ENCODE measurements at places on chromosomes 2 and 18.

DNA sequence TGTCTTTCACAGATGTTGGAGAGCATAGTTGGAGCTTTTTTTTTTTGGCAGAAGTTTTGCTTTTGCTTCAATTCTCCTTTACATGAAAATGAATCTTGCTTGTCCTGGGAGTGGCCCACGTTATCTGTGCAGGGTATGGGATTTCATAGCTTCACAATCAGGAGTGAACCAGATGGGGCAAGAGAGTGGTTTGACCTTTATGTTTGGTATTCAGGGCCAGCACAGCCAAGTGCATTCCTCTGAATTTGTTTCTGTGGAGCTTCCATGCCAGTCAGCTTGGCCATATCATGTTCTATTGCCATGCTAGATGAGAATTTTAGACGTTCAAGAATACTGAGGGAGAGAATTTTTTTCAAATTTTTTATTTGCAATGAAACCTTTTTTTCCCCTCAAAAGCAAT is 116.6 kb downstream of the PRPF40A start:
- DNase-seq = no peak

GRCh38 chr2:27909901-27910300 is 19.4 kb downstream of the BABAM2 start:
- DNase-seq = no peak

- no peak for DNase-seq
Observed at GRCh38 chr2:14722904-14723570, 90.5 kb downstream of the LRATD1 start.

DNA sequence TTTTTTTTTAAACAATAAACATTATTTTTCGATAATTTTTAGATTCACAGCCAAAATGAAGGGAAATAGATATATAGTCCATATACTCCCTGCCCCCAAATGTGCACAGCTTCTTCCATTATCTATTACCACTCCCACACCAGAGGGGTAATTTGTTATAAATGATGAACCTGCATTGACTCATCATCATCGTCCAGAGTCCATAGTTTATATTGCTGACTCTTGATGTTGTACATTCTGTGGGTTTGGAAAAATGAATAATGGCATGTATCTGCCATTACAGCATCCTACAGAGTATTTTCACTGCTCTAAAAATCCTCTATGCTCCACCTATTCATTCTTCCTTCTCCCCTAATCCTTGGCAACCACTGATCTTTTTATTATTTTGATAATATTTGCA is 121.5 kb downstream of the LTBP1 start:
- DNase-seq = no peak

DNA sequence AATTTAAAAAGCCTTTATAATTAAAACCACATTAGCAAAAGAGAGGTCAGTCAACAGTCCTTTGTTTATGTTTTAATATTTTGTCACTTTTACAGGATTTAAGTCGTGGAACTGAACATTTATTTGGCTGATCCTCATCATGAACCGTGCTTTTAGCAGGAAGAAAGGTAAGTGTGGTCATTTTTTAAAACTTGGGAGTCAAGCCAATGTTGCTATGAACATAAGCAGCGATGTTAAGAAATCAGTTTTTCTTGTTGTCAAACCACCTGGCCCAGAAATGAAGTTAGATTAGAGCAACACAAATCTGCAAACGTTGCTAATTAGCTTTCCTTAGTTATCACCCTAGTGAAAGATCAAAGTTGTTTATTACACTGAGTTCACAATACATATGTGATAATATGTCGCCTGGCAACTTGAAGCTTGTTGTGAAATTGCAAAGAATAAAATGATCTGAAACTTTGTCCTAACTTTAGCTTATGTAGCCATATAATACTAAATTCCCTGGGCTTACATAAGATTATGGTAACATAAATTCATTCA is 186.0 kb downstream of the GULP1 start:
- DNase-seq = no peak

- DNase-seq = no peak
Observed at GRCh38 chr18:59501920-59502273, 142.8 kb upstream of the LMAN1 start.

Measured in NAMALWA (cell line).